ENCODE measurements at places on chromosomes 13 and 19.
A peak's percentile ranks its signal among the peaks of the same experiment; 100 is the strongest.

DNA sequence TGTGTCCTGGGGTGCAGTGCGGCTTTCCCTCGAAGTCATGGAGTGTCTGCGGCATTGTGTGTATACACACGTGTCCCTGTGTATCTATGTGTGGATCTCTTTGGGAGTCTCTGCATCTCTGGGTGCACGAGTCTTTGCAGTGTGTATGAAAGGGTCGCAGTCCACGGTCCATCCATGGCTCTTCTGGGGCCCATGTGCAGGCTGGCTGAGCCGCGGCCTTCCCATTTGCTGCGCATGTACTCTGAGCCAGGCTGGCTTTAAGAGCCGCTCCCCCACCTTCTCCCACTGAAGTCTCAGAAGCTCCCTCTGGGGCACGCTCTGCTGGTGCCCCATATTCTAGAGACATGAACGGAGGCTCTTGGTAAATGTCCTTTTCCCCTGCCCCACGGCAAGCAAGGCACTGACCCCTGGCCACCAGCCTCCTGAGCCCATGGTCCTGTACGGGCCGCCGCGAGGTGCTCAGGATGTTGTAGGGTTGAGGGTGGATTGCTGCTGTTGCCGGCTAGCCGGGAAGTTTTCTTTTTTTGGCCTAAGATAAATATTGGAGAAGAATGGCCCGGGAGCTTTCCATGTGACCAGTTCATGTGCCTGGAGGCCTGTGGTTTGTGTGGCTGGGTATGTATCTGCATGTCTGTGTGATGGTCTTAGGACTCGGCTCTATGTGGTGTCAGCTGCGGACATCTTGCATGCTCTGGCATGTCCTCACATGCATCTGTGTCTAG, 31.9 kb downstream of the PAK4 start:
- no peak for DNase-seq

- DNase-seq: no peak
Observed at GRCh38 chr13:83377491-83377890, 504.8 kb downstream of the SLITRK1 start.

DNA sequence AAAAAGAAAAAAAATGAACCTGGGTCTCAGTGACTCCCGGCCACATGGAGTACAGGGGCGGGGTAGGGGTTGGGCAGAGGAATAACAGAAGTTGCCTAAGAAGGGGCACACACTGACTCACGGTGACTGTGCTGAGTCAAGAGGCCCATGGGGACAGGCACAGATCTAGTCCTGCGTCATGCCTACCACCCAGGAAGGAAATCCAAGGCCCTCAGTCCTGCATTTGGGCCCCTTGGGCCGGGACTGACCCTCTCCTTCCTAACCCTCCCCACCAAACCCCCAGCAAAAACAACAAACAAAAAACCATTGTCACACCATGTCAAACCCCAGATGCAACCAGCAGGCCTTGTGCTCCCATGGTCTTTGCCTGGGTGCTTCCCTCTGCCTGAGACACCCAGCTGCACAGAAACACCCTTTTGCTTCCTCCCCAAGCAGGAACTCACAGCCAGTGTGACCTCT, 9.6 kb upstream of the NOTCH3 start:
- DNase-seq: no peak

DNA sequence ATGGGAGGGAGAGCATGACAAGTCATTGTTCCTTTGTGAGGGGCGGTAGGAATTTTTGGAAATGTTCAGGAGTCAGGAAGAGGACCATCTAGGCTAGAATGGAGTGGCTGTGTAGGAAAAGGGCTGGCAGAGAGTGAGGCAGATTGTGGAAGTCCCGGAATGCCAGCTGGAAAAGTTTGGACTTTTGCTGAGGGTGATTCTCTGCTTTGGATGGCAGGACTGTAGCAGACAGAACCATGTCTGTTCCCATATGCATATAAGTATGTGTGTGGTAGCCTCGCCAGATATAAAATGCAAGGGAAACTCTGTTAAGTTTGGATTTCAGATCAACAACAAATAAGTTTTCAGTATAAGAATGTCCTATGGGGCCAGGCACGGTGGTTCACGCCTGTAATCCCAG, 112.1 kb downstream of the DNAJC15 start:
- DNase-seq: no peak

- no peak for DNase-seq
Observed at GRCh38 chr19:13238891-13239534, 88.8 kb downstream of the IER2 start.

DNA sequence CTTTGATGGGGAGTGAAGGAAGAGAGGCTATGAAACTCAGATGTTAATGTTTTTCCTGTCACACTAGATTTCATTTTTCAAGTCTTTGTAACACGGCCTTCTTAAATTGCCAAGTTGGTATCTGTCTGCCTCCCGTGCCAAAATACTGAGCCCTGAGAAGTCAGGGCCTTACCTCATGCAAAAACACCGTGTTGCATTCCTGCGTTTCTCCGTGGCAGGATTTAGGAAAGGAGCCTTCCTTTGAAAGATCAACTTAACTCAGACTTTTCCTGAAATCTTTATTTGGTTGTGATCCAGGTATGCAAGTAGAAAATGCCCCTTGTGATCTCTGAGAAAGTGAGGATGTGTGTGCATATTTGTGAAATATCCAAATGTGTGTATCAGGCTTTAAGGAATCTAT, 1291.0 kb upstream of the SLC10A2 start:
- no peak for DNase-seq

- DNase-seq: no peak
Observed at GRCh38 chr13:108407495-108407894, 138.0 kb downstream of the TNFSF13B start.

GRCh38 chr13:87078947-87079795, 592.0 kb upstream of the SLITRK5 start:
- DNase-seq: no peak

DNA sequence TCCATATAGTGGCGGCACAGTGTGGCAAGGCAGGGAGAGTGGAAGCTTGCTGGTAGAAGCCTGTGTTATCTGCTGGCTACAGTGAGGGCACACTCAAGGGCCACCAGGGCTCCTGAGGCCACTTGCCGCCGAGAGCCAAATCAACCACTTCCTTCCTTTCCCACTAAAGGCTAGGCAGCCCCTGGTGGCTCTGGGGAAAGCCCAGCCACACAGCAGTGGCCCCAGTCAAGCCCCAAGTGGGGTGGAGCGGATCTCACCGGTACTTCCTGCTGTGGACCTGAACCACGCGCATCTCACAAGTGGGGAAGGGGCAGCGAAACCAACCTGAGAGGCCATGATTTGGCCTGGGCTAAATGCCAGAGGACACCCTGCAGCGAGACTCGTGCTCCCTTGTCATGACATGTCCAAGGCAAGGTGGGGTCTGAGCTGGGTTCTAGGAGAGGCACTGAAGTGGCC, 21.9 kb upstream of the SLC35E1 start:
- DNase-seq: no peak

DNA sequence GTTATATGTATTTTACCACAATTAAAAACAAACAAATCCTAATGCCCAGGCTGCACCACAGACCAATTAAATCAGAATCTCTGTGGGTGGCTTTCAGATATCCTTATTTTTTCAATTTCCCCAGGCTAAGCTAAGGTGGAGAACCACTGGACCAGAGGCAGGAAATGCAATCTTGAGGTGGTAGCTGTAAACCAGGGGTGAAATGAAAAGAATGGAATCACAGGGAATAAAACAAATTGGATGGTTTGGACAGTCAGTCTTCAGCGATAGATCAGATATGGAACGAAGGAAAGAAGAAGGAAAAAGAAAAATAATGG, 215.4 kb downstream of the KCNRG start:
- DNase-seq: no peak

DNA sequence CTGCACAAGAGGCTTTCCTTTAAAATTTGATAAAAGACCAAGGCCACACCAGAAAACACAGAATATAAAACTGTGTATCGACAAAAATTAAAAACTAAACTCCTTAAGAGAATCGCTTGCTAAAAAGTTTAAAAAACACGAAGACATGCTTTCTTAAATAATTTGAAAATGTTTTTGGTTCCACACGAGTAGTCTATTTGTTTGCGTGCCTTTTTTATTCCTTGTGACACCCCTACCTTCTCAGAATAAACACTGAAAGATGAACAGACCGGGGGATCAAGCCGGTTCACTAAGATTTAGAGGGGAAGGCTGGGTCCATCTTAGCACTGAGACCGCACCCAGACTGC, 256.4 kb upstream of the STARD13 start:
- DNase-seq: no peak

- no peak for DNase-seq
Observed at GRCh38 chr19:14467816-14468215, 7.3 kb downstream of the PTGER1 start.

DNA sequence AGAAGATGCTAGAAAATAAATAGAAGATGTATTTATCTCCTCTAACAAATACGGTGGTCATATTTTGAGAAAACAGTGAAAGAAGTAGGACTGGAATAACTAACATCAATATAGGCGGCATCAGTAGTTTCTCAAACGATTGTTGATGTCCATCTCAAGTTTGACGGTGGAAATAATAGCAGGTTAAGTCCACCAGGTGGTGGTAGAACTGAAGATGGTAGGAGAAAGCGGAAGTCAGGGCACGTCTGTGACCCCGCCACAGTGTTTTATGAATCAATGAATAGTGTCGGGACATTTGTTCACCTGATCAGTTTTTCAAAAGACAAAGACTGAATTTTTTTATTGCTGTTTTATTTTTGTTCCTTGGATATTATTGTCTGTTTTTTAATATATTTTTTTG, 706.4 kb upstream of the SLC10A2 start:
- DNase-seq: no peak

DNA sequence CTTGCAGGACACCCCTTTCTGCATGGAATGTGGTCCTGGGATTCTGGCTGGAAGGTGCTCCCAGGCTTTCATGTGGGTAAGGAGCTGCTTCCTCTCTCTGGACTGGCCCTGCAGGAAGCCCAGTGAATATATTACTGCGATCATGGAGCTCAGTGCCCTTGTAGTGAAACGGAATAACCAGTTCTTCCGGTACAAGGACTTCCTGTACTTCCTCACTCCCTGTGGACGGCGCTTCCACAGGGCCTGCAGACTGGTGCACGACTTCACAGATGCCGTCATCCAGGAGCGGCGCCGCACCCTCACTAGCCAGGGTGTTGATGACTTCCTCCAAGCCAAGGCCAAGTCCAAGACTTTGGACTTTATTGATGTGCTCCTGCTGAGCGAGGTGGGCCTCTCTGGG, 8.0 kb downstream of the CYP4F8 start:
- DNase-seq: no peak

GRCh38 chr19:9323557-9323918, 441 bp upstream of the ZNF559 start:
- peak; percentile 80 for DNase-seq

GRCh38 chr13:74871369-74872070, 610.4 kb downstream of the TBC1D4 start:
- no peak for DNase-seq

GRCh38 chr19:51830274-51830673, 35.3 kb downstream of the FPR3 start:
- DNase-seq: no peak

GRCh38 chr13:23753458-23753857, 135.7 kb downstream of the MIPEP start:
- no peak for DNase-seq

DNA sequence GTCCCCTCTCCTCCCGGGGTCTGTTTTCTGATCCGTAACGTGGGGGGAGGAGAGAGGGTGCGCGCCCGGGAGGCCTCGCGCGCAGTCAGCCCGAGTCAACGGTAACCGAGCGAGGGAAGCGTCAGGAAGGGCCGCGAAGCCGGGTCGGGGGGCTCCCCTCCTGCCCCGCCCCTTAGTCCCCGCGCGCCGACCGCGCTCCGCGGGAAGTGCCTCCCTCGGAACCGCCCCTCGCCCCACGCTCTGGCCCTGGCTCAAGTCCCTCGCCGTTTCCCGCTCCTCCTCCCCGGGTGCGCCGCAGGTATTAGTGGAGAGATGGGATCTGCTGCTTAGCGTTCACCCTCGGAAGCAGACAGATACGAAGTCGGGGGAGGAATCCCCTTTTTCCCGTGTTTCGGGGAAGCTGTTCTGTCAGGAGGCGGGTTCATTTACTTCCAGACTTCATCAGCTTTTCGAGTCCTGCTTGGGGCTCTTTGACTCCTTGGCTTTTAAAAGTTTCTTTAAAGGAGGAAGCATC, 770 bp downstream of the HNRNPM start:
- DNase-seq: peak; percentile 46

DNA sequence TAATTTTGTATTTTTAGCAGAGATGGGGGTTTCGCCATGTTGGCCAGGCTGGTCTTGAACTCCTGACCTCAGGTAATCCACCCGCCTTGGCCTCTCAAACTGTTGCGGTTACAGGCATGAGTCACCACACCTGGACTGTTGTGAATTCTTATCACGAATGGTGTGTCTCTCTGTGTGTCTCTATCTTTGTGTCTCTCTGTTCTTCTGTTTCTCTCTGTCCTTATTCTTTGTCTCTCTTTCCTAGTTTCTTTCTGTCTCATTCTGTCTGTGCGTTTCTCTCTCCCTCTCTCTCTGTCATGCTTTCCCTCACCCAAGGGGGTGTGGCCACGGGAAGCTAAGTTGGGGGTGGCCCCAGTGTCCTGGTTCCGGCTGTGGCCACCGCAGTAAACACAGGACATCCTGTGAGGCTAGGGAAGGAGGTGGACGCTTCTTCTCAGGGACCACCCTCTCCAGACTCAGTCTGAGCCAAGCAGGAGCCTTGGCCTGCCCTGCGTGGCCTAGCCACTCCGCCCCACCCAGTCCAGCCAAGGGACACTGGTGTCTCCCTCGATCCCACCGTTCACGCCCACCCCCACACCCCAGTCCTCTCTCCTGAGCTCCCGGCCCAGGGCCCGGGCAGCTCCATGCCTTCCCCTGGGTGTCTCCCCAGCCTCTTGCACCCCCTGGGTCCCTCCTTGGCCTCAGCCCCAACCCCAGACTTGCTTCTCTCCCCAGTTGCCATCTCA, 3.9 kb upstream of the PRX start:
- no peak for DNase-seq

GRCh38 chr13:106384516-106384915, 150.9 kb downstream of the EFNB2 start:
- DNase-seq: no peak

DNA sequence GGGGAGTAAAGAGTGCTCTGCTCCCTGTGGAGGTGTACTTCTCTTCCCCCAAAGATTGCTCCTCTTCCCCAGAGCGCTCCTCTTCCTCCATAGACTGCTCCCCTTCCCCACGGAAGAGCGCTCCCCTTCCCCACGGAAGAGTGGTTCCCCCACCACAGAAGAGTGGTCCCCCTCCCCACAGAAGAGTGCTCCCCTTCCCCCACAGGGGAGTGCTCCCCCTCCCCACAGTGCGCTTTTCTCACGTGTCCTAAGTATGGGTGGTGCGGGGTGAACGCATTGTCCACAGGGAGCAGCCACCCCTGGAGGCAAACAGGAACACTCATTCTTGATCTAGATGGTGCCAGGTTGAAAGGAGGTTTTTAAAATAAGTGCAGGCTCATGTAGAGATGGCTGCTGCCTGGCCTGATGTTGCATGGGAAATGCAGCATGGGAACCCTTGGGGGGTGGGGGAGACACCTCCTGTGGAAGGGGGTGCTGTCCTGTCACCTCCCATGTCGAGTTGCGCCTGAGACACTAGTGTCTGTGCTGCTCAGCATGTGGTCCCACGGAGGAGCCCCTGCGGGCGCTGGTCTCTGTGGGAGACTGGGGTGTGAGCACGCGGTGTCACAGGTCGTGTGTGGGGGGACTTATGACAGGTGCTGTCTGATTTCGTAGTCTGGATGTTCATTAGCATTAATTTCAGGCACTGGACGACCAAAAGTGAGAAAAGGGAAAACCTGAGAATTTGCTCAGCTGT, 52.2 kb downstream of the ATP11A start:
- DNase-seq: no peak

Measured in caudate nucleus (tissue), 63 donors.